ENCODE measurements at places on chromosomes 4 and X.

DNA sequence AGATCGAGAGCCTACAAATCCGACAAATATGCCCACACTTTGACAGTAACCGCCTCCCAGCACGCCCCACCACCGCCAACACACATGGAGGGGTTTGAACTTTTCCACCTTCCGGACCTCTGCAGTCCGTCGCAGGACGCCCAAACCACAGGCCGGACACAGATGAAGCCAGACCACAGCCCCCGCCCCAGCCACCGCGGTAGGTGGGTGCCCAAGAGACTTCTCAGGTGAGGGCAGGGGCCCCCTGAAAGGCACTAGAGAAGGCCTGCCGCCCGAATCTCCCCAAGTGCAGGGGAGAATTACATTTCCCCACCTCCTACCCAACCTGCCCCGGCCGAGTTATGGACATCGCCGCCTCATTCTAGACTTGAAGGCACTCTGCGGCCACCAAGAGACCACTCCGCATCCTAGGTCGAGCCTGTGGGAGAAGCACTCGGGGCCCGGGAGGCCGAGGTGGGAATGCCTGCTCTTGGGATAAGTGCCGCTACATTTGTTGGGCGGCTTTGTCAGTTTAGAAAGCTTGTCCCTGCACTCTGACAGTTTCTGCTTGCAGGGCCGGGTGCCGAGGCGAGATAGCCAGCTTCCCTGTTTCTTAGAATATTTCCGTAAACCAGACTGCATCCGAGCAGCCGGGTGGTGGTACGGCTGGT lies 21.5 kb downstream of the HAND2 start:
- DNase-seq = no peak

GRCh38 chr4:1402516-1403091 lies 3.6 kb downstream of the NKX1-1 start:
- no peak for DNase-seq

- peak; percentile 35 for DNase-seq
Measured at GRCh38 chr4:138576684-138577083, 334.5 kb upstream of the SLC7A11 start.

DNA sequence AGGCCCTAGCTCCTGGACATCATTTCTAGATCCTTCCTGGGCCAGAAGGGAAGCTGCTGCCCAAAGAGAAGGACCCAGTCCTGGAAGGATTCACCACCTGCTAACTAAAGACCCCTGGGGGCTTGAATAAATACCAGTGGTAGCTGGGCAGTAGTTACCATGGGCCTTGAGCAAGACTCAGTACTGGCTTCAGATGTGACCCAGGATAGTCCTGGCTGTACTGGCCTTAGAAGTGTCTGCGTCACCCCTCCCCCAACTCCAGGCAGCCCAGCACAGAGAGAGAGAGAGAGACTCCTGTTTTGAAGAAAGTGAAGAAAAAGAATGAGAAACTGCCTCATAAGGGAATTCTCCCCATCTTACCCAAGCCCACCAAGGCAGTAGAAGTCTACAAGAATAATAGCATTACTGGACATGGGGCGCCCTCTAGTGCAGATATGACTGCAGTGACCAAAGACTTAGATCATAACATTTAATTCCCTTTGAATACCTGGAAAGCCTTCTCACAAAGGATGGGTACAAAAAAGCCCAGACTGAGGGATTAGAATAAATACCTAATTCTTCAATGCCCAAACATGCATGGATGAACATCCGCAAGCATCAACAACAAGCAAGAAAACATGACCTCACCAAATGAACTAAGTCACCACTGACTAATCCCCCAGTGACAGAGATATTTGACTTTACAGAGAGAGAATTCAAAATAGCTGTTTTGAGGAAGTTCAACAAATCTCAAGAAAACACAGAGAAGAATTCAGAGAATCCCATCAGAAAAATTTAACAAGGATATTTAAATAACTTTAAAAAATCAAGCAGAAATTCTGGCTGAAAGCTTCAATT lies 171.8 kb downstream of the HNRNPD start:
- peak; percentile 51 for DNase-seq

DNA sequence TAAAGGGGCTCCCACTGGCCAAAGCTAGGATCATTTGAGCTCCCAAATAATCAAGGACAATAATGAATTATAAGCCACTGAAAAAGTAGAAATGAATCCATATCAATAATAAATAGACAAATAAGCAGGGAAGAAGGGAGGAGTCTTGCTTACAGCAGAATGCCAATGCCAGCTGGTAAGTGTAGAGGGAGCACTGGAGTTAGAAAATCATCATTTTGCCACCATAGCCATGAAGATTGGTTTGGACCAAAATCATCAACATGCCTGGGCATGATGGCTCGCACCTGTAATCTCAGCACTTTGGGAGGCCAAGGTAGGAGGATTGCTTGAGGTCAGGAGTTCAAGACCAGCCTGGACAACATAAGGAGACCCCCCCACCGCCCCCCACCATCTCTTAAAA lies 20.4 kb upstream of the SH3KBP1 start:
- DNase-seq = no peak

DNA sequence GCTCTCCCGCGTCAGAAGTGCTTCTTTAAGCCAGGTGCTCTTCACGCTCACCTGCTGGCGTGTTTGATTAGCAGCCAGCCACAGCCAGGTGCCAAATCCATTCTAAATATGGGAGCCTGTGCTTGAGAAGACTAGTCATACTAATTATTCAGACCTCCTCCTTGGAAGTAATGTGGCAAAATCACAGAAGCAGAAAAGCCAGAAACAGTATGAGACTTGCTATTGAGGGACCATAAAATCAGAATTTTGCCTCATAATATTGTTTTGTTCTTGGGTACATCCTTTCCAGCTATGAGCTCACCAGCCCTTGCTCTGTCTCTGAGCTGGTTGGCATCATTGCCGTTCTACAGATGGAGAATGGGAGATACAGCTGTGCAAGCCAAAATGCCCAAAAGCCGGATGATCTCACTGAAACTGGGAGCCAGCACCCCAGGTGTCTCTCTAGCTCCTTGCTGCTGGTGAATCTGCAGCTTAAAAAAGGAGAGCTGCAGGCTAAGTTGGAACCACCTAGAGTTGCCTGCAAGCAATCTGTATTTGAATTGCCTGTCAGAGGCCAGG lies 205.4 kb downstream of the SHROOM3 start:
- no peak for DNase-seq

- no peak for DNase-seq
Measured at GRCh38 chr4:15706646-15707362, 3.9 kb downstream of the BST1 start.

GRCh38 chrX:54826598-54826997 lies 19.1 kb downstream of the MAGED2 start:
- no peak for DNase-seq

DNA sequence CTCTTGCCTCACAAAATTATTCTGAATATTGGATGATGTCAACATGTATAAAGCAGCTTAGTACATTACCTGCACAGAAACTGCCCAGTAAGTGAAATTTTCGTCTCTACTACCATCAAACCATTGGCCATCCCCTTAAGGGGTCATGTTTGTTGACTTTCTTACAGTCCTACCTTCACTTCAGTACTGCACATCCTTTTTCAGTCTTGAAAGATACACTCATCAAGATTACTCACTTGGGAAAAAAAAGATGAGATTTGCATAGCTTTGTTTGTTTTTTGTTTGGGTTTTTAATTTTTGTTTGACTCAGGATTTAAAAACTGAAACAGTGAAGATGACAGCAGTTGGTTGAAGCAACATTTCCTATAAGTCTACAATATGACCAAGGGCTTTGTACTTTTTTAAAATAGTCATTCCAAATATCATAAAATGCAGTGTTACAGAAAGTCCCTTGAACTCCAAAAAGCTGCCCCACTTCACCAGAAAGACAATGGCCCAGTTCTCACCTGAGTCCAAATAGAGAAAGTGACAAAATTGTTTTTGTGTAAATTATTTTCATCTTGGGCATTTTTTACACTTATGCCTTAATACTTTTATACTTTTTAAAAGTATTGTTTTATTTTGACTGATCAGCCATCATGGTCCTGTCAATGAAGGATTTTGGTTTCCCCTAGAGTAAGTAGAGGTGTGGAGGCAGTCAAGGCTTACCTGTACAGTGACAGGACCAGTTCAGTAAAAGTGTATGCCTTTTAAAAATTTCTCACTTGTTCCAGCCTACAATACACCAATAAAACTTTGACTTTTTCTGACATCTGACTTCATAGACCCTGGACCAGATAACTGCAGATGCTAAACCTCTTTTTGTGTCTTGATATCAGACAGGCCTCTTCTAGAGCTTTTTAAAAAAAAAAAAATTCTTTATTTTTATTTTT lies 59.7 kb upstream of the EDA2R start:
- DNase-seq = no peak

DNA sequence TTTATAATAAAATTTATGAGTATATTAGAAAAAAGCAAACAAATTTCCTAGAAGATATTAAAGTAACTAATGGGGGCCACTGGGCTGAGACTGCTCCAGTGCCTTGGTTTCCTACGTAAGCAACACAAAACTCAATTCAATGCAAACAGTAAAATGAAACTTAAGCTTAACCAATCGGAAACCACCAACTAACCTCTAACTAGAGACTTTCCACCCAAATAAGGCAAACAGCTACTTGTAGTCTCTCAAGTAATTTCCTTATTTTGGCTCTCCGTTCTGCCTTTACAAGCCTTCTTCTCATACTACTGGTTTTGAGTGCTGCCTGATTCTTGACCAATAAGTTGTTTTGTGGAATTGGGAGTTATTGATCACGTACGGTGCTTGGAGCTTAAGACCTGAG lies 167.3 kb upstream of the VEGFC start:
- DNase-seq = no peak

GRCh38 chr4:38210396-38211114 lies 250.4 kb downstream of the PTTG2 start:
- no peak for DNase-seq

DNA sequence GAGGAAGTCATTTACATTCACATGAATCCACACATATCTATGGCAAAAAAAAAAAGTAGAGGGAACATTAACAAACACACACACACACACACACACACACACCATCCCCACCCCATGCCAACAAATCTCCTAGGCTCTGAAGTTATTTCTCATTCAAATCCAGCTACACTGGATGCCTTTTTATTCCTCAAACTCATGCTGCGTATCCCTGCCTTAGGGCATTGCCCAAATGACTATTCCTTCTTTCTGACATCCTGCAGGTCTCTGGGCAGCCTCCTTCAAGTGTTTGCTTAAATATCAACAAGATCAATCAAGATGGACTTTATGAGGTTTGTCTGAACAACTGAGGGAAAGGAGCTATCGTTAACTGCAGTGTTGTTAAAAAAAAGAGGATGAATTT lies 106.5 kb upstream of the FAM9A start:
- DNase-seq = no peak

DNA sequence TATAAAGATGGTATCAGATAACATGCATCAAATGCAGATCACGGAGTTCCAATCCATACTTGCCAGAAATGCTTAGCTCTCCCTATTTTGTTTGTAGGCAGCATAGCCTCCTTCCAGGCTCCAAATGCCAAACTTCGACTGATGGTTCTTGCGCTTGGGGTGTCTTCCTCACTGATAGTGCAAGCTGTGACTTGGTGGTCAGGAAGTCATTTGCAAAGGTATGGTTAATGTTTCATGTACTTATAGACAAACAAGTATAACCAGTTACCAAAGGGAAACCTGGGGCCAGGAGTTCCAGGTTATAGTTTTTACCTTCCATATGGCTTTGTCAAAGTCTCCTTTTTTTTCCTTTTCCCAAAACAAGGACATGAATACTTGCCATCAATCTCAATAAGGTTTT lies 5.3 kb downstream of the CWH43 start:
- no peak for DNase-seq

DNA sequence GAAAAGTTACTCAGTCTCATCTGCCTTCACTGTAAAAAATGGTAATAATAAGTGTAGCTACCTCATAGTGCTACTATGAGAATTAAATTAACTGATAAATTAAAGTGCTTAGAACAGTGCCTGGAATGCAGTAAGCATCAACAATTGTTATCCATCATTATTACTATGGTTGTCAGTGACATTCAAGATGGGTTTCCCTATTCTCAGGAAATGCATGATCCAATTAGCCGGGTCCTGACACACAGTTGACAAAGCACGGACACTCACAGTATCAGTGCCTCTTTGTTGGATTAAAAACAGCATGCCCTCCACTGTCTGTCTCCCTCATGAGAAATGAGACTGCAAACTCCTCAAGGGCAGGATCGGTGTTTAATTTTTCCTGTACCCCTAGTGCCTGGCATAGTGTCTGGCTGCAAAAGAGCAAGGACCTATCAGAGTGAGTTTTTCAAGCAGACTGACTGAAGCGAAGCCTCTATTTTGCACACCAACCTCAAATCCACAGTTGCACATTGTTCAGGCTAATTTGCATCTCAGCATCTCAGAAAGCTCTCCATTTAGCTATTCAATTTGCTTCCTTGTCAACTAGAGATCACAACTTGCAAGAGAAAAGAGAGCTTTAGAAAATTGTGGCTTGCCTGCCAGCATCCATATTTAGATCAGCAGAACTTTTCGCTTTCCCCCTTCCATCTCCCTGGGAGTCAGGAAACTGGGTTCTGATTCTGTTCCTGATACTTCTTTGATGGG lies 122.9 kb downstream of the LDB2 start:
- DNase-seq = no peak

GRCh38 chr4:184896868-184897715 lies 71.3 kb upstream of the ACSL1 start:
- DNase-seq = no peak

DNA sequence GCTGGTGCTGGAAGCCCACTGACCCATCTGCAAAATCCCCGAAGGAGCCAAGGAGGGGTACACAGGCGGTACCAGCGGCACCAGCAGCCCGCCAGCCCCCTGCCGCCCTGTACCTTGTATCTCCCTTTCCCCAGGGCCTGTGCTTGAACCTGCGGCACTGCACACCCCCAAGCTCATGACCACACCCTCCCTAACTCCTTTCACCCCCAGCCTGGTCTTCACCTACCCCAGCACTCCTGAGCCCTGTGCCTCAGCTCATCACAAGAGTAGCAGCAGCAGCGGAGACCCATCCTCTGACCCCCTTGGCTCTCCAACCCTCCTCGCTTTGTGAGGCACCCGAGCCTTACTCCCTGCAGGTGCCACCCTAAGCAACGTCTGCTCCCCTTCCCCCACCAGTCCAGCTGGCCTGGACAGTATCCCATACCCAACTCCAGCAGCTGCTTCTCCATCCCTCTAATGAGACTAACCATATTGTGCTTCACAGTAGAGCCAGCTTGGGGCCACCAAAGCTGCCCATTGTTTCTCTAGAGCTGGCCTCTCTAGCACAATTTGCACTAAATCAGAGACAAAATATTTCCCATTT lies 94.9 kb downstream of the LARP1B start:
- no peak for DNase-seq

GRCh38 chrX:6464726-6465125 lies 70.2 kb downstream of the VCX3A start:
- no peak for DNase-seq

GRCh38 chr4:98905839-98906238 lies 23.1 kb downstream of the EIF4E start:
- no peak for DNase-seq

- DNase-seq = no peak
Measured at GRCh38 chr4:183485411-183486160, 19.3 kb upstream of the ING2 start.

DNA sequence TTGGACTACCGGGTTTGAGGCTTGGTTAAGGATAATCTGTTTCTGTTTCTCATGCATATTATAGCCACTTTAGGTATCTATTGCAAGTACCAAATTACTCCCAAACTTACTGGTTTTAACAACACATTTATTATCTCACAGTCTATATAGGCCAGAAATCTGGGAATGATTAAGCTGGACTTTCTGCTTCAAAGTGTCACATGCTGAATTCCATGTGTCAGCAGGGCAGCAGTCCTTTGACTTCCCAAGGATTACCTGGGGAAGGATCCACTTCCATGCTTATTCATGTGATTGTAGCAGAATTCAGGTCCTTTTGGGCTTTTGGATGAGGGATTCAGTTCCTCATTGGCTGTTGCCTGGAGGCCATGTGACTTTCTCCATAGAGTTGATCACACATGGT lies 349.0 kb upstream of the TRAM1L1 start:
- no peak for DNase-seq
